Activated T-cell treated with anti-CD3 and anti-CD28 coated beads for 4 hours (primary cell): ENCODE measurements at places on chromosomes 11 and 22.

GRCh38 chr11:12213883-12214282, 103.5 kb downstream of the MICAL2 start:
- DNase-seq = no peak

GRCh38 chr22:46446799-46447198, 90.6 kb downstream of the CELSR1 start:
- no peak for DNase-seq

GRCh38 chr11:26958005-26958701, 35.8 kb upstream of the FIBIN start:
- no peak for DNase-seq

DNA sequence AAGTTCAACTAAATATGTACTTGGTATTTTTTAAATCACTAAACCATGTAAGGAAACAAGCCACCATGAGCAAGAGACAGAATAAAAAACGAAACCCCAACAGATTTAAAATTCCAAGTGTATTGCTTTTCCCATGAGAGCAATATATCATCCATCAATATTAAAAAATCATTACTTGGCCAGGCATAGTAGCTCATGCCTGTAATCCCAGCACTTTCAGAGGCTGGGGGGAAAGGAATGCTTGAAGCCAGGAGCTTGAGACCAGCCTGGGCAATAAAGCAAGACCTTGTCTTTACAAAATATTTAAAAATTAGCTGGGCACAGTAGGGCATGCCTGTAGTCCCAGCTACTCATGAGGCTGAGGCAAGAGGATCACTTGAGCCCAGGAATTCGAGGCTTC, 190.8 kb downstream of the TTC28 start:
- DNase-seq = no peak

- DNase-seq = peak; percentile 30
Measured at GRCh38 chr11:2186669-2187279, 15.2 kb upstream of the TH start.

GRCh38 chr11:88204353-88204752, 29.1 kb upstream of the RAB38 start:
- no peak for DNase-seq

DNA sequence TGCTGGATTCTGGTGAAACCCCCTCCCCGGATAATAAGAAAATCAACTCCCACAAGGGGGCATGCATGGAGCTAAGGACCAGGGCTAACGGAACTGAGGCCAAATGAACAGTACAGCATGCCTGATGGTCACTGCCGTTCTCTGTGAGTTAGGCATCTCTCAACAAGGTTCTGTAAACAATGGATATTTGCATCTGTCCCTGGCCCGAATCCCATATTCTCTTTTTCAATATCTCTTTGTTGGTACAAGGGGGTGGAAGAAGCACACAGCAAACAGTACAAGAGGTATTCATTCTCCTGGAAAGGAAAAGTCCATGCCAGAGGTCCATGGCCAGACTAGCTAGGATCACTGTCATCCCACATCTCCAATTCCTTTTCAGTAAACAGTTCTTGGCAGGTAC, 32.2 kb upstream of the APOA1 start:
- no peak for DNase-seq

GRCh38 chr11:10181811-10182210, 112.2 kb downstream of the SBF2 start:
- no peak for DNase-seq

GRCh38 chr11:30585125-30585891, 845 bp downstream of the MPPED2 start:
- no peak for DNase-seq

DNA sequence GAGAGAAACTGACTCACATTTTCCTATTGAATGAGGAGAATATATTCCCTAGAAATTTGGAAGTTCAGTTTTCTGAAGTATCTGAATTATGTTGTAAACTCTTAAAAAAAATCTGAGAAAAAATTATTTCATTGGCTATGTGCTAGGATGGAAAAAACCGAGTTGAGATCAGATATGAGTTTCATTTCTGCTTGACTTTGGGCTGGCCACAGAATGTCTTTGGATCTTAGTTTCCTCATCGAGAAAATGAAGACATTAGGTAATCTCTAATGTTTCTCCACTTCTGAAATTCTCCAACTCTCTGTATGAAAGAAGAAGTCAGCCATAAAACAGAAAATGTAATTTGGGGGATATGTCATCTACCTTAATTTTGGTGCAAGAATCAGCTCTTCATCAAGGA, 28.8 kb downstream of the SLN start:
- DNase-seq = no peak

DNA sequence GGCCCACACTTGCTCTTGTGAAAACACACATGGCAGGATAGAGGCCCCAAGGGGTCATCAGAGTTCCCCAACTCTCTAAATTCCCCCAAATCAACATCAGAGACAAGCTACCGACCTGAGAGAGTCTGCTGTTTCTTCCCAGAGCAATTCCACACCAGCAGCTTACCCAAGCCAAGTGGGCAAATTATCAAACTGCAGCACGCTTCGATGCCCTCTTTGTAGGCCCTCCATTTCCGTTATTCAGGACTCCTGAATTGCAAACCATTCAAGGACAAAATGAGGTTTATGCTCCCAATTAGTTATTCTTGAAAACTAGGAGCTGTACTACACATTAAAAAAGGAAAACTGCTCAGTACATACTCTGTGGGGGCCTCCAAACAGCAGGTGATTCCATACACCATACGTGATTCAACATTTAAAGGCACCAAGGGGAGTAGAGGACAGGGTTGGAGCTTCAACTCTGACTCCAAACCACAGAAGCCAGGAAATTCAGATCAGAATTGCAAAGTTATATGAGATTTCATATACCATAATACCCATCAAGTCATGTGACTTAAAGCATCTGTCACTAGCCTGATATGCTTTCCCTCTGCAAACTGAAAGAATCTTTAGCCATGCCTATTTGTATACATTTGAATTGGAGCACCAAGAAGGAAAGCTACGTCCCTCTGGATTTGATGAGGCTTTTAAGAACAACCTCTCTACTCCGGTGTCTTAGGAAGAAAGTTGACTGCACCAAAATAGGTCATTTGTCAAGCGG, 234.8 kb downstream of the CADM1 start:
- DNase-seq = no peak

DNA sequence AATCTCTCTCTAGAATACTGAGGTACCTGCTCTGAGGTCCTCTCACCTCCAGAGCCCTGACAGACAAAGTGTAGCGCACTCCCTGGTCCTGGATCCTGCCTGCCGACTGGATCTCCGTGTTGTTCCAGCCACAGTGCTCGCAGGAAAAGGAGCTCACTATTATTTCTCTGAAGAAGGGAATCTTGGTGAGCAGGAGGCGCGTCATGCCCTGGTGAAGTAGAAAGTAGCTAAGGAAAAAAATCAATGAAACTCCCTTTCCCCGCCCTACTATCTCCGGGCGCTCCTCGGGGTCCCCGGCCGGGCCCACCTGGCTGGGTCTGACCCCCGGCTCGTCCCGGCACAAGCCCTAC, 412 bp downstream of the ZPR1 start:
- no peak for DNase-seq

- DNase-seq = no peak
Measured at GRCh38 chr22:32018056-32018455, 25.0 kb upstream of the SLC5A1 start.

- DNase-seq = no peak
Measured at GRCh38 chr11:45906965-45907611, at the start of gene FREY1. TSS of gene FREY1 (minus strand) at chr11:45907271. CDS start at chr11:45907245, 26 bp downstream.

- DNase-seq = no peak
Measured at GRCh38 chr22:45314786-45315185, 5.1 kb downstream of the FAM118A start.

DNA sequence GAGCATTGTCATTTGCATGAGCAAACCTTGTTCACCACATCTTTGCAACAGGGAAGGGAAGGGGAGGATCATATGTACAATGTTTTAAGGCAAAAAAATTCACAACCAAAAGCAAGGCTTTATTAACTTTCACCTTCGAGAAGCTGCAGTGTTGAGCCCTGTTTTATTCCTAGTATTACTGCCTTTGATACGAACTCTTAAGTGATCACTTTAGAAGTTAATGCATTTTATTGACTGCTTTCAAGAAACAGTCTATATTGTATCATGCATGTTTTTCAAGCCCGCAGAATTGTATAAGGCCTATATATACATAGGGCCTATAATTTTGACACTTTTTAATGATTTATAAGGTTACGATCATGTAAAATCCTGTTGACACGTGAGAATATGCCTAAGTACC, 117.5 kb upstream of the VPREB1 start:
- DNase-seq = no peak

GRCh38 chr22:30396871-30397655, at the start of gene SEC14L2:
TSS of gene SEC14L2 (plus strand) at chr22:30397018. CDS start at chr22:30397117, 99 bp downstream.
- DNase-seq = peak; percentile 30

GRCh38 chr22:21639359-21639758, 2.7 kb upstream of the SDF2L1 start:
- no peak for DNase-seq

DNA sequence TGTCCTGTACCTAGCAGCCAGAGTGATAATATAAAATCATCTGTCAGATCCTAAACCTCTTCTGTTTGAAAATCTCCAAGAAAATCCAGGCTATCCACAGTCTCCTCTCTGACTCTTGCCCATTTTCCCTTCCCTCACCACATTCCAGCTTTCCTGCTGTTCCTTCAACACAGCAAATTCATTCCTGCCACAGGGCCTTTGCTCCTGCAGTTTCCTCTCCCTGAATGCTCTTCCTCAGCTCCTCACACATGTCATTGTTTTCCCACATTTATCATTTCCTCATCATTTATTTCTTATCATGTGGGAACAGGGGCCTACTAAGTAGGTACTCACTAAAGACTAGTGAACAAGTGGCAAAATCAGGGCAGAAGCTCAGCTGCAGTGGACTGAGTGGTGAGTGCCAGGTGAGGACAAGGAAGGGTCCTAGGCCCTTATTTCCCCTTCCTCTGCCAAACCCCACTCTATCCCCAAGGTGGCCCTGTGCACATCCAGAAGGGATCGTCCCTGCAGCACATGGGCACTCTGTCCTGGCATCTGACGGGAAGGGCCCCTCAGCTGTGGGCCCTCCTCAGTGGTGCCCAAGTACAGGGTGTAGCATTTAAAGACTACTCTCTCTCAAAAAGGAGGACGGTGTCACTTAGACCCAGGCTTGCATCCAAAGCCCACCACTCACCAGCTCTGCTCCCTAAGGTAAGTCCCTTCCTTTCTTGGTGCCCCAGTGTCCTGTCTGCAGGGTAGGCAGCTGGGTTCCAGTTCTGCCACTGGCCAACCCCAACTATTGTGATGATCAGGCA, 2.0 kb downstream of the LRRC32 start:
- no peak for DNase-seq

DNA sequence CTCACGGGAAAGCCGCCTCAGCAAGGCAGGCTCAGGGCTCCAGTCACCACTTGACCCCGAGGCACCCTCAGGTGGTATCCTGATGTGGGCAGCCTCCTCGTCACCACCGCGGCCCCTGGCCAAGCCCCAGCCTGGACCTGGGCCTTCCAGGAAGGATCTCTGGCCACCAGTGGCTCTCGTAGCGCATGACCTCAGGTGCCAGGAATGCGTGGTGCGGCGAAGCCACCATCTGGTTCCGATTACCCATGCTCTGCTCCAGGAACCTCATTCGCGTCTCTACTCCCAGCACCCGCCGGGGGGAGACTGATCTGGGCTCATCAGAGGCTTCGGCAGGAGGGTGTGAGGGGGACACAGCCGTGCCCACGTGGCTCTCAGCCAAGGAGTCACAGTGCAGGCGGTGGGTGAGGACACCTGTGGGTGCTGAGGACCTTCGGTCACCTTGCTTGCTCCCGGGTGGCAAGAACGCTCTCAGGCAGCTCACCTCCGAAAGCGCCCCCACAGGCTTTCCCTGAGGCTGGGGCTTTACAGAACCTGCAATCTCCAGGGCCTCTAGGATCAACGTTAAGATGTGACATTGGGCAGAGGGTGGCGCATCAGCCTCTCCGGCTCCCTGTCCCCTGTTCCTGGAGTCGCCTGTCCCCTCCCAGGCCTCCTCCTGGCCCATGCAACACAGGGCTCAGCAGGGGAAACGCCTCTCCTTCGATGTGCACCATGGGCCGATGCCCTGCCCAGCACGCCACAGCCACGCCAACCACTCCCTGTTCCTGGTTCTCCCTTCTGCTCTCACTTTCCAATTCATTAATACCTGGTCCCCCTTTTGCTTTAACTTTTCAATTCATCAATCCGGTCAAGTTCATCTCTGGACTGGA, 39.0 kb downstream of the TBX1 start:
- no peak for DNase-seq

- DNase-seq = no peak
Measured at GRCh38 chr11:1603629-1604028, 4.6 kb downstream of the KRTAP5-3 start.

- no peak for DNase-seq
Measured at GRCh38 chr11:78930810-78931523, 356.3 kb upstream of the NARS2 start.

GRCh38 chr11:122101625-122102291, 14.3 kb downstream of the BLID start:
- no peak for DNase-seq

- no peak for DNase-seq
Measured at GRCh38 chr22:23801886-23802377, 15.2 kb downstream of the SMARCB1 start.

GRCh38 chr11:35144136-35144741, 5.3 kb downstream of the CD44 start:
- no peak for DNase-seq

GRCh38 chr11:65606876-65607613, 7.0 kb downstream of the MAP3K11 start:
- DNase-seq = no peak

- no peak for DNase-seq
Measured at GRCh38 chr22:26970809-26971394, 313.5 kb downstream of the MIAT start.

DNA sequence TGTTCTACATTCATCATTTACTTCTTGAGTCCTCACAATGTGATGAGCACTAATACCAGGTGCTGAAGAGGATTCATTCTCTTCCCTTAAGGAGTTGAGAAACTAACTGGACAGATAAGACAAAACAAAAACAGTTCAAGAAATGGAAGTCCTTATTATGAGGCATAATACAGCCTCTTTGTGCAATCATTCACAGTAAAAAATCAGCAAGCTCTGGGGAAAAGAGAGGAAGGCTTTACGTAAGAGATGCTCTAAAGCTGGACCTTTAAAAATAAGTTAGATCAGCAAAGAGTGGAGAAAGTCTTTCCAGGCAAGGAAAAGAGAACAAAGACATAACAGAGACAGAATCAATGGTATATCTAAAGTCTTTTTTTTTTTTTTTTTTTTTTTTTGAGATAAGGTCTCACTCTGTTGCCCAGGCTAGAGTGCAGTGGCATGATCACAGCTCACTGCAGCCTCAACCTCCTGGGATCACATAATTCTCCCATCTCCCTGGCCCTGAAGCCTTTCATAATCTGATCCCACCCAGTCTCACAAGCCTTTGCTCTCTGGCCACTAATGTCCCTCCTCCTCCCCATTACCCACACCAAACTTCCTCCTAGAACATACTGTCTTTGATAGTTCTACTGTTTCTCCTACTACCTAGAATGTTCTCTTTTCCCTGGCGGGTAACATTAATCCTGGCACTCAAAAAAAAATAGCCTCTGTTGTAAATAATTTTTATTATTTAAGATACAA, 40.9 kb downstream of the MRTFA start:
- no peak for DNase-seq

GRCh38 chr11:105673089-105673488, 63.2 kb downstream of the GRIA4 start:
- DNase-seq = no peak

- no peak for DNase-seq
Measured at GRCh38 chr22:28074526-28074925, 155.5 kb upstream of the PITPNB start.

GRCh38 chr11:62419943-62420342, 1.1 kb downstream of the SCGB1A1 start:
- DNase-seq = no peak

- DNase-seq = no peak
Measured at GRCh38 chr11:43825217-43825816, 55.3 kb upstream of the ALKBH3 start.

GRCh38 chr11:123221096-123221561, 26.1 kb upstream of the CLMP start:
- DNase-seq = no peak
